ENCODE measurements at places on chromosomes 7 and 10.

DNA sequence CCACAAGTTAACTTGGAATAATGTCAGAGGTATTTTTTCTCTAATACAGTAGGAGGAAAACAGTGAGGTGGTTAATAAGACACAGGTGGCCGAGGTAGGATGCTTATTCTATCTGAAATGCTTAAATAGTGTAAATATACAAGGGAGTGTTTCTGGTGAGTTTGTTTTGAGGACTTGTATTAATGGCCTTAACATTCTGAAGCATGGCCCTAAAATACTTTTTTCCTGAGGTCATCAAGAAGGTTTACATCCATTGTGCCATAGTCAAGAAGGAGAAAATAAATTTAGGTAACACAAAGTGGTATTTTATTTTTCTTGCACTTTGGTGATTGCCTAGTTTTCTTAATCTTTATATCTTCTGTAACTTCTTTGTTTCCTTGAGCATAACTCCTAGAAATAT lies 18.8 kb downstream of the GNAI1 start:
- no peak for DNase-seq

- no peak for DNase-seq
Measured at GRCh38 chr7:67786021-67786420, 789.4 kb downstream of the TYW1 start.

DNA sequence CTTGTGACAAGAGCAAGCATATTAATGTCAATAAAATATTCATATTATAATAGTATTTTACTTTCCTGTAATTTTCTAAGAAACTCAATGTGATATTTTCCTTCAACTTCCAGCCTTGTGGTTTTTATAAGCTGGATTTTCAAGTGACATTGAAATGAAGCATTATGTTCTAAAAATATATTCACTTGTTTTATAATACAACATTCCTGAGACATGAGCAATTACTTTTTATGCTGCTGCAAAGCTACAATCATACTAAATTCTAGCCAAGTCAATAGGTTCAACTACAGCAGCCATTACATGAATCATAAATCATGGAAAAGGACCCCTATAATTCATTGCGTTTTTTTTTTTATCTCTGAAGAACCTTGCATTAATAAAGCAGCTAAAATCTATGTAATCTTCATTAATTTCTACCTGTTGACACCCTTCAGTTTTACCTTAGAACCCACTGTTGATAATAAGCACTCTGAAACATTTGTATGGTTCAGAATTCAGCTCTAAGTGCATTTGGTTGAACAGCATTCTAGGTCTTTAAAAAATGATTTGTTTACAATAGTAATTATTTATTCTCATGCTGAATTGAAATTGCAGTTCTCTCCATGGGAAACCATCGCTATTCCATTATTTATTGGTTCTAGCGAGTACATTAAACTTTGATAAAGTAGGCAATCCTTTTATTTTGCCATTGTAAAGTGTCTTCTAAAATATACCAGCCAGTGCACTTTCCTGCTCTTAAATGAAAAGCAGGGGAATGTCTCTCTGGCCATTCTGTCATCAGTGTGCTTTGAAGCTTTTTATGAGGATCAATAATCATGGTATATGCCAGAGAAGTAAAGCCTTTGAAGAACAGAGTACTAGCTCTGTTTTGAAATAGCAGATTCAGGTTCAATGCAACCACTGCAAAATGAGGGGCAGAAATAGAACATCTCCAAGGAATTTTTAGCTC lies 132.6 kb downstream of the GNAT3 start:
- DNase-seq: no peak

- DNase-seq: no peak
Measured at GRCh38 chr7:157494506-157495176, 157.8 kb downstream of the DNAJB6 start.

DNA sequence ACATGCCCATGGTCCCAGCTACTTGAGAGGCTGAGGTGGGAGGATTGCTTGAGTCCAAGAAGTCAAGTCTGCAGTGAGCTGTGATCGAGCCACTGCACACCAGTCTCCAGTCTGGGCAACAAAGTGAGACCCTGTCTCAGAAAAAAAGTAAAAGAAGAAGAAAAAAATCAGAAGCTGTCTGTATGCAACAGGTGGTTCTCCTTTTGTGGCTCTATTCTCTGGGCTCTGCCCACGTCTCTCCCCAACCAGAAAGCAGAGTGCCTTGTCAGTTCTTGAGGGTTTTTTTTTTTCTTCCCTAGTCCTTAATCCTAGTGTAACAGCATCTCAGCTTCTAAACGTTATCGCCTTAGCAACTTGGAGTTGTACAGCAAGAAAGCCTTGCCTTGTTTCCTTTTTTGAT lies 89.5 kb downstream of the PRKCQ start:
- no peak for DNase-seq

- DNase-seq: no peak
Measured at GRCh38 chr10:13673156-13673555, 86.4 kb downstream of the PRPF18 start.

DNA sequence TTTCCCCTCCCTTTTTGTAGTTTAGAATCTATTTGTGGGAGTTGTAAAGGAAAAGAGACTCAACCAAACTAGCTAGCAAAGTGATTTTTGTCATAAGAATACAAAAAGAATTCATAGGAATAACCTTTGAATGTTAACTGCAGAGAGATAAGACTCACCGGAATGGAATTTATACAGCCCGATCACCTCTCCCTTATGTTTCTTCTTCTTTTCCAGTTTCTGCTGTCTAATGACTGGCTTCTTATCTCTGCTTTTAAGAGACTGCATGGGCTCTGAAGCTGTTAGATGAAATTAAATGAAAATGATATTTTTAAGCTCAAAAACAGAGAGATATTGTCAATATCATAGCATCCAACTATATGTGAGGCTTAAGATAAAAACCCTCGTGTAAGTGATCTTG lies 1095.9 kb downstream of the REEP3 start:
- DNase-seq: no peak

DNA sequence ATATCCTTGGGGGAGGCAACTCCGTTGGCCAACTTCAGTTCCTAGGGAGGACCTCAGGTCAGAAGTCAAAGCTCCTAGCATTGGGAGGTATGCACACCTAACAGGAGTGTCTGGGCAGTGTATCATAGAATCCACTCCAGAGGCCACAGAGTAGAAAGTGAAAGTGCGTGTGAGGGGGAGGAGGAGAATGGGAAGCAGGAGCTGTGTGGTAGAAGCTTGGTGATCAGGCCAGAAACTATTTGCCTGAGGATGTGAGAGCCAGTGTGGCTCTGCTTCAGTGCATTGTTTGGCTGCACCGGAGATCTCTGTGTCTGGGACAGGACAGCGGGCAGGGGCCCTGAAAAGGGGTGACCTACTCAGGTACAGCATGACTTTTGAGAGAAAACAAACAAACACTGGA lies 557.4 kb upstream of the VSTM2A start:
- no peak for DNase-seq

DNA sequence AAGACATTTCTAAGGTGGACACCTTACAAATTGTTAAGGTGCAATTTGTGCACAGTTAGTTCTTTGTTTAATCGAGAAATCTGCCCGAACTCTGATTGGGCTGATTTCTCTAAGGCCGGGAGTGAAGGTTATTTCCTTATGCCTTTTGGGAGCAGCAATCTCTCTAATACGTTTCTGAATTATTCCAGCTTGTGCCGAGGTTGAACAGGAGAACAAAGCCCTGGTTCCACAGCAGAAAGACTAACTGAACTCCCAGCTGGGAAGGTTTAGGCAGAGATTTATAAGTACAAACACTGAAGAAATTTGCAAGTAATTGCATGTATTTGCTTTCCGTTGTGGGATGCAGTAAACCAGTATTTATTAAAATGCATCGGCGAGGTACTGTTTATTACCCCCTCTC lies 116.8 kb downstream of the GLI3 start:
- DNase-seq: no peak

DNA sequence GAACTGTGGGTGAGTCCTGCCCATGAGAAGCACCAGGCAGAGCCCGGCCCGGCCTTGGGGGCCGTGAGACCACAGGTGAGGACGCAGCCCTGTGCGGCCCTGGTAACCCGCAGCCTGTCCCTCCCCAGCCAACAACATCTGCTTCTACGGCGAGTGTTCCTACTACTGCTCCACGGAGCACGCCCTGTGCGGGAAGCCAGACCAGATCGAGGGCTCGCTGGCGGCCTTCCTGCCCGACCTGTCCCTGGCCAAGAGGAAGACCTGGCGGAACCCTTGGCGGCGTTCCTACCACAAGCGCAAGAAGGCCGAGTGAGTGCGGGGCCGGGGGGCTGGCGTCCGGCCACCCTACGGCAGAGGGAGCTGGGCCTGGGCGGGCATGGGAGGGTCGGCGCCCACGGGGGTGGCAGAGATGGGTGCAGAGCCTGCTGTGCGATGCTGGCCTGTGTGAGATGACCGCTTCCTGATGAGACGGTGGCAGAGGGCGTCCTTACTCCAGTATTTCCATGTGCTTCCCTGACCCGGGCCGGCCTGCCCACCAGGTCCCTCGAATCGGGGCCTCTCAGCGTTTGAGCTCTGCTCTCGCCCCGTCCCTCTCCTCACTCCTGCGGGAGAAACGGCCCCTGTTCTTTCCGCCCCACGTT lies 34.1 kb upstream of the FOXL3 start:
- DNase-seq: no peak

DNA sequence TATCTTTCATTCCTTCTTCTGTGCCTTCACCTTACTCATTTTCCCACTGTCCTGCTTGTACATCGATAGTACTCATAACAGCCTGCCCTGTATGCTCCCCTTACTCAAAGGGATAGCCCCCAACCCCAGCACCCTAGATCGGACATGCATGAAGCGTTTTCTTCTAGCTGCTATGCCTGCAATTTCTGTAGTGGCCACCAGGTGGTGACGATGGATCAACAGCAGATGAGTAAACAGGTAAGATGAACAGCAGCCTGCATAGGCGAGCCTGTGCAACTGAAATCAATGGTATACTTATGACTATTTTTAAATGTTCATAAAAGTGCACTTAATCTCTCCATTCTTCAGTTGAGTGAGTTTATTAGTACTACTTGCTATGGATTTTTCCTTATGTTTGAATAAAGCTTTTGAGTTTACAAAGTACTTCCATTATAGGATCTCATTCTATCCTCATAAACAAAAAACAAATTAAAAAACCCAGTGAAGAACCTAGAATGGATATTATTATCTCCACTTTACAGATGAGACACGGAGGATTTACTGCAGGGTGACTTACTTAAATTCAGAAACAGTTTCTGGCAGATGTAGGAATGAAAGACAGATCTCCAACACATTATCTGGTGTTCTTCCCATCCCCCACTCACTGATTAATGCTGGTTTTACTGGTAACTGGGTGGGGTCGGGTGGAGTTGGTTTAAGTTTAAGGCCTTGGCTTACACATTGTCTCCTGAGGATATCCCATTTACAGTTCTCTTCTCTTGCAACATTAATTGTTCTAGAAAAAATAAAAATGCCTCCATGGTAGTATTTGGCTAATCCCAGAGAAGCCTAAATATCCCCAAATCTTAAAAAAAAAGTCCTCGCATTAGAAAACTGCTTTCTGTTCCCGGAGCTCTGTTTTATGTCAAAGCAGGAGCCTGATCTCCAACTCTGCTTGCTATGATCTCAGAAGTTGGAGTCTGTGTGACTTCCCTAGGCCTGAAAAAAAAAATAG lies 222.1 kb downstream of the GLI3 start:
- no peak for DNase-seq

GRCh38 chr10:126661841-126662515 lies 8.5 kb downstream of the C10orf90 start:
- no peak for DNase-seq

GRCh38 chr7:120586571-120586970 lies 271.4 kb downstream of the TSPAN12 start:
- DNase-seq: no peak

GRCh38 chr10:93079663-93080349 lies 6.1 kb downstream of the CYP26A1 start:
- DNase-seq: no peak

GRCh38 chr7:152511736-152512135 lies 75.9 kb upstream of the KMT2C start:
- DNase-seq: no peak

- DNase-seq: no peak
Measured at GRCh38 chr10:72243822-72244437, 27.9 kb upstream of the ASCC1 start.

GRCh38 chr7:105244594-105244993 lies 144.1 kb downstream of the SRPK2 start:
- DNase-seq: no peak

GRCh38 chr7:96667026-96667425 lies 42.6 kb downstream of the SEM1 start:
- DNase-seq: no peak

- peak; percentile 7 for DNase-seq
Measured at GRCh38 chr7:104983076-104983577, 30.9 kb upstream of the KMT2E start.

- DNase-seq: no peak
Measured at GRCh38 chr10:34580643-34581042, 234.5 kb downstream of the PARD3 start.

GRCh38 chr7:35025369-35025870 lies 11.9 kb downstream of the DPY19L1 start:
- DNase-seq: no peak

GRCh38 chr10:28054228-28054860 lies 55.5 kb upstream of the ODAD2 start:
- DNase-seq: no peak

All from NCI-H1436 treated with DMSO at 0.1 percent for 48 hours (cell line).